ENCODE measurements at places on chromosomes 4 and X.

DNA sequence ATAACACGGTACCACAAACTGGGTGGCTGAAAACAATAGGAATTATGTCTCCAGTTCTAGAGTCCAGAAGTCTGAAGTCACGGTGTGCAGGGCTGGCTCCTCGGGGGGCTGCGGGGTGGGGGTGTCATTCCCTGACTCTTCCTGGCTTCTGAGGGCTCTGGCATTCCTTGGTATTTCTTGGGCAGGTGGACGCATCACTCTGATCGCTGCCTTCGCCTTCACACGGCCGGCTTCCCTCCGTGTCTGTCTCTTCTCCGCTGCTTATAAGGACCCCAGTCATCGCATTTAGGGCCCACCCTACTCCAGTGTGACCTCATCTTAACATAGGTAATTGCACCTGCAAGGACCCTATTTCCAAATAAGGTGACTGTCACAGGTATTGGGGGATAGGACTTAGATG lies 134.6 kb downstream of the CPZ start:
- DNase-seq: no peak

DNA sequence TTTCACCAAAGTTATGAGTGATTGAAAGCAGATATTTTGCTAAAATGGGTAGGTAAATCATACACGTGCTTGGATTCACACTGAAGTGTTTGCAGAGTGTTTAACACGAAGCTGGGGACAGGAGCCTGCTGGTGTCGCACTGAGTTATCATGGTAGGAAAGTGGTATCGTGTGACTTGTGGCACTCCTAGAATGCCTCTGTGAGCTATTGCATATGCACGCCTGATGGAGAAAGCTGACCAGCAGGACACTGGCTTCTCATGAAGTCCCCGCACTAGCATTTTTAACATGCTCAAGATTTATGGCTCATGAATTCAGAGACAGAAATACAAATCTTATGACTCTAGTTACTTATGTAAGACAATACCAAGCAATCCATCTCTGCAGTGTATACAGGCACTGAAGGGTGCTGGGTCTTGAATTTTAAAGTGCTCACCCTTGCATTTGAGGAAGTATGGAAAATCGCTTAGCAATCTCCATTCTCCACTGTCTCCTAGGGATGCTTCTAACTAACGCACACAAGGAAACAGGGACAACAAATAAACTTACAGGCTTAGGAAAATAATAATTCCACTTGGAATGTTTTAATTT lies 19.8 kb downstream of the VCX3B start:
- no peak for DNase-seq

- DNase-seq: no peak
Observed at GRCh38 chr4:70747874-70748273, 26.1 kb downstream of the RUFY3 start.

- no peak for DNase-seq
Observed at GRCh38 chrX:124548571-124548970, 202.2 kb downstream of the SH2D1A start.

- DNase-seq: peak; percentile 80
Observed at GRCh38 chr4:8917868-8918783, 46.5 kb upstream of the HMX1 start.

- DNase-seq: no peak
Observed at GRCh38 chrX:120568035-120568434, 7.3 kb upstream of the CUL4B start.

- no peak for DNase-seq
Observed at GRCh38 chr4:87405211-87405820, 14.3 kb upstream of the HSD17B11 start.

DNA sequence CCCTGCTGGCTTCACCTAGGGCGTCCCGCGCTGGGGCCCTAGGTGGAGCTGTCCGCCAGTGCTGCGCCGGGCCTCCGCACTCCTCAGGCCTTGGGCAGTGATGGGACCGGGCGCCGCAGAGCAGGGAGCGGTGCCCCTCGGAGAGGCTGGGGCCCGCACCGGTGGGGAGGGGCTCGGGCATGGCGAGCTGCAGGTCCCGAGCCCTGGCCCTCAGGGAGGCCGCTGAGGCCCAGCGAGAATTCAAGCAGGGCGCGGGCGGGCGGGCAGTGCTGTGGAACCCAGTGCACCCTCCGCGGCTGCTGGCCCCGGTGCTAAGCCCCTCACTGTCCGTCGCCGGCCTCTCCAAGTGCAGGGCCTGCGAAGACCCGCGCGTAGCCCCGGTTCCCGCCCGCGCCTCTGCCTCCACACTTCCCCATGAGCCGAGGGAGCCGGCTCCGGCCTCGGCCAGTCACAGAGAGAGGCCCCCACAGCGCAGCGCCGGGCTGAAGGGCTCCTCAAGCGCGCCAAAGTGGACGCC lies 565.1 kb upstream of the NDST4 start:
- no peak for DNase-seq

DNA sequence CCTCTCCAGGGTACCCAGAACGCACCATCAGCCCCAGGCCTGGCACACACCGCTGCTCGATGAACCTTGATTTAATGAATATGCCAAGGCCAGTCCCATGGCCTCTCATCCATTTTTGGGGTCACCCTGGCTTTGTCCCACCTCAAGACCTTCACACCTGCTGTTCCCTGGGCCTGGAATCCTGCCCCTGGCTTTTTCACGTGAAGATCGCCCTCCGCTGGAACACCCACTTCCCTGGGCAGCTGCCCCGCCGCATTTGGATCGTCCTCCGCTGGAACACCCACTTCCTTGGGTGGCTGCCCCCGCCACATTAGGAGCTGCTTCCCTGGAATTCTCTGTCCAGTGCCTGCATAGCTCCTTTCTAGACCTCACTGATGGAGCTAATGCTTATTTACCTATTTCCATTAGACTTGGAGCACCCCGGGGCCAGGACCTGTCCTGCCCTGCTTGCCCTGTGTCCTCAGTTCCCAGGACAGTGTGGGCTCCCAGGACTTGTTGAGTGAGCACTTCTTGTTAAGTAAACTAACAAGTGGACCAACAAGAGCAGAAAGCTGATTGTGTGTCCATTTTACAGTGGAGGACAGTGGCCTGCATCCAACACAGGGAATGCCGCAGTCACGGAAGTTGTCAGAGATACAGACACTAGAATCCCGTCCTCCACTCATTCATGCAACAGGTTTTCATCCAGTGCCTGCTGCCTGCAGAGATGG lies 12.5 kb downstream of the BLOC1S4 start:
- no peak for DNase-seq

DNA sequence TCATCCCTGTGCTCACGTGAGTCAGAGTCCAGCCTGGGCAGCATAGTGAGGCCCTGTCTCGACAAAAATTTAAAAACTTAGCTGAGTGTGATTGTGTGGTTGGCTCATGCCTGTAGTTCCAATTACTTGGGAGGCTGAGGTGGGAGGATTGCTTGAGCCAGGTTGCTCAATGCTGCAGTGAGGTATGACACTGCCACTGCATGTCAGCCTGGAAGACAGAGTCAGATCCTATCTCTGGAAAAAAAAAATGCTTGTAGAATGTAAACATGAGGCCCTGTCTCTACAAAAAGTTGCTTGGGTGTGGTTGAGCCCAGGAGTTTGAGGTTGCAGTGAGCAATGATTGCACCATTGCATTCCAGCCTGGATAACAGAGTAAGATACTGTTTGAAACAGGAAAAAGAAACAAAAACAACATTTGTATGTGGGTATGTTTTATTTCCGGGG lies 11.3 kb upstream of the YTHDC1 start:
- no peak for DNase-seq

GRCh38 chr4:133887723-133888122 lies 313.9 kb downstream of the PABPC4L start:
- no peak for DNase-seq

DNA sequence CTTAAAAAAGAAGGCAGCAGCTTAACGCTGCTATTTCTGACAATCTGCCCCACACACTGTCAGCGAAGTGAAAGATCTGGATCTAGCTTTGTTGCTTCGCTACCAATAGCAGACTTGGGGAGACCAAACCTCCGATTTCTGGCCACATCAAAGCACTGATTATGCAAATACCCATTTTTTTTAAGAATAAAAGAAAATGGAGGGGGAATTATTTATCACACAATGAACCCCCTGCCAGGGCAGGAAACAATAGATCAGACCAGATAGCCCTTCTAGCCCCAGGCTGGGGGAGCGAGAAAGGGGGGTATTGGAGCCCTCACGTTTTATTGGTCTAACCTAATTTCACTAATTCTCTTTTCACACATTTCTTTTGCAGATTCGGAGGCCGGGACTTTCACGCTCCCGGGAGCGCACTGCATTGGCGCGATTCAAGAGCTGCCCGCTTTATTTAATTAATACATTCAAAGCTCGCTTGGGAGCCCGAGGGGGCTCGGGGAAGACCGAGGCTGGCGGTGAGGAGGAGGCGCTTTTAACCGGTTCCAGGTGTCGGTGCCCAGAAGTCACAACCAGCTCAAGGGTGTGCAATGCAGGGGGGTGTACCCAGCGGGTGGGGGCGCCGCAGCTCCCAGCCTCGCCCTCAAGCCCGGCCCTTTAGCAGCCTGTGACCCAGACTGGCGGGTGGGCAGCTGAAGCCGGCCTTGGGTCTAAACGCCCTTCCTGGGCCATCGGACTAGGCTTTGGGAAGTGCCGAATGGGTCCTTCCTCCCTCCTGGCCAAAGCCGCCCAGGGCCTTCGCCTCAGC lies 5.5 kb downstream of the NEUROG2 start:
- peak; percentile 75 for DNase-seq

GRCh38 chr4:23775694-23776093 lies 114.2 kb downstream of the PPARGC1A start:
- DNase-seq: no peak

DNA sequence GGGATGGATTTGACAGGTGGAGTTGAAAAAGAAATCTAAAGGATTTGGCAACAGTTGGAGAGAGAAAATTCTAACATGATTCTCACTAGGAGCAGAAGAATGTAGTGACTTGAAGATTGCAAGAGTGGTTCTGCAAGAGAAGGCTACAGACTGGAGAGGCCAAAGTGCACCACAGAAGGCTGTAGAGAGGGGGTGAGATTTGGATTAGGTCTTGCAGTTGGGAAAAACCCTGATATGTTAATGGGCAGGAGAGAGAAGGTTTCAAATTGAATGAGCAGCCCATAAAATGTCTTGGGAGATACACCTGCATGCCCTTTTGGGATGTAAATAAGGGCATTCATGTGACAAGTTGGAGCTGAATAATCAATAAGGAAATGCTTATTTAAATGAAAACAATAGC lies 14.7 kb upstream of the VEGFD start:
- no peak for DNase-seq

- peak; percentile 39 for DNase-seq
Observed at GRCh38 chr4:158193171-158193749, 17.0 kb upstream of the TMEM144 start.

DNA sequence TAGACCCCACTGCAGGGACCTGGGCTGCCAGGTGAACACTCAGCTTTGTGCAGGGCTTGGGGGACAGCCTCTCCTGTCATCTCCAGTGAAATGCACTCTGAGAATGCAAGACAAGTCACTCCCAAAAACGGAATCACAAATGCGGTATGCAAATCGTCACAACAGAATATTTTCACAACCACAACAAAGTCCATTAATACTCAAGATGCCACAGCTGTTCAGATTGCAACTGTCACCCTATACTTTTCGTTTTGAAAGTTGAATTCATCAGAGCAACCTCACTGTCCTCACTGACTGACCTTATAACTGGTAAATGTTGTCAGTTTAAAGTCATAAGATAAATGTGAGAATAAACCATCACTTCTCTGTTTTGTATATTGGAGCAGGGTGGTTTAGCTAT lies 16.6 kb downstream of the JAKMIP1 start:
- DNase-seq: no peak

GRCh38 chr4:2599304-2599654 lies 62.8 kb downstream of the FAM193A start:
- DNase-seq: no peak

DNA sequence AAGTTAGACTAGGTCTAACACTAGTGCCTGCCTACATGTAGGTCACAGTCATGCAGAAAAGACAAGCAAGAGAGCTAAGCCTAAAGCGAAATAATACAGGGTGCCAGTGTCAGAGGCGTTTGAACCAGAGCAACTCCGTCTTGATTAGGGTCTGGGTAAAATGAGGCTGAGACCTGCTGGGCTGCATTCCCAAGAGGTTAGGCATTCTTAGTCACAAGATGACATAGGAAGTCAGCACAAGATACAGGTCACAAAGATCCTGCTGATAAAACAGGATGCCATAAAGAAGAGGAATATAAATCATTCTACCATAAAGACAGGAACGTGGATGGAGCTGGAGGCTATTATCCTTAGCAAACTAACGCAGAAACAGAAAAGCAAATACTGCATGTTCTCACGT lies 120.9 kb downstream of the BEND2 start:
- no peak for DNase-seq

GRCh38 chr4:118206627-118207026 lies 146.2 kb downstream of the PRSS12 start:
- DNase-seq: no peak

DNA sequence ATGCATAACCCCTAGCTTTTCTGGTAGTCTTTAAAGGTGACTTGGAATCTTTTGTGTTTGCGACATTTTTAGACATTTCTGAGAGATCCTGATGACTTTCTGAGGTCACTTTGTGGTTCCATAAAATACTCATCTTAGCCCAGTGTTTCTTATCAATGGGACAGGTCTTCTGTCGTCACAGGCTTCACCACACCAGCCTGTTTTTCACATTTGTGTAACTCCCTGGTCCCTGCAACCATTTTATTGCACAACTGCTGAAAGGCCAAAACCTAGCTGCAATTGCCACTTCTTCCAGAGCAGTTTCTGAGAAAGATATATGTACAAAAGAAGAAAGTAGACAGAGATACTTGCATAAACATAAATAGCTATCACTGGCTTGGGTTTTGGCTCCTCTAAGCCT lies 120.9 kb downstream of the IL15 start:
- no peak for DNase-seq

DNA sequence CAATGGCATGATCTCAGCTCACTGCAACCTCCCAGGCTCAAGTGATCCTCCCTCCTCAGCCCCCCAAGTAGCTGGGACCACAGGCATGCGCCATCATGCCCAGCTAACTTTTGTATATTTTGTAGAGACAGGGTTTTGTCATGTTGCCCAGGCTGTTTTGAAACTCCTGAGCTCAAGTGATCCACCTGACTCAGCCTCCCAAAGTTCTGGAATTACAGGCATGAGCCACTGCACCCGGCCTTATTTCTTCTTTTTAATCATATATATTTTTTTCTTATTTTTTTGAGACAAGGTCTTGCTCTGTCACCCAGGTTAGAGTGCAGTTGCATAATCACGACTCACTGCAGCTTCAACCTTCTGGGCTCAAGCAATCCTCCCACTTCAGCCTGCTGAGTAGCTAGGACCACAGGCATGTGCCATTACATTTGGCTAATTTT lies 184.0 kb downstream of the TSPAN5 start:
- DNase-seq: no peak

DNA sequence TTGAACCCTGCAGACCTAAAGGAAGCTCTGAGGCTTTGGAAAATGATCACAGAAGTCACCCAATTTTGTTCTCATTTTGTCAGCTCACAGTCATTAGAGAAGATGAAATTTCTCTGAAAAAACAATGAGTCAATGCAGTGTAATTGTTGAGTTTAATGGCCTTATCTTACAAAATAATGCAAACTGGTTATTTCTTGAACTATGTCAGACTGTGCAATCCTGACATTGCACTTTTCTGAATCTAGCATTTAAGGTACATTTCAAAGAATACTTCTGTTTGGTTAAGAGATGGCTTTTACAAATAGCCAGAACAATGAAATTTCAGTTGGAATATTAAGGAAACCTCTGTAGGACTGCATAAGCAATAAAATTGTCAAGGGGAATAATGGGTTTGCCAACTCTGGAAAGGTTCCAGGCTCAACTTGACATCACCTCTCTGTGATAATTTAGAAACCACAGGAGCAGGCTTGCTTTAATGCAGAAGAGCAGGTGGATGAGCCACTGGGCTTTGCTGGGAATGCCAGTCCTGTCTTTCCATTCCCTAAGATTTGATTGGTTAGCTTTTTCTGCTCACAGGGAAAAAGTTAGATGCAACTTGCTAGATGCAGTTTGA lies 222.8 kb downstream of the FRMPD4 start:
- DNase-seq: no peak

Data from neural progenitor cell (in vitro differentiated cells).